ENCODE measurements at places on chromosomes 2 and 18.

DNA sequence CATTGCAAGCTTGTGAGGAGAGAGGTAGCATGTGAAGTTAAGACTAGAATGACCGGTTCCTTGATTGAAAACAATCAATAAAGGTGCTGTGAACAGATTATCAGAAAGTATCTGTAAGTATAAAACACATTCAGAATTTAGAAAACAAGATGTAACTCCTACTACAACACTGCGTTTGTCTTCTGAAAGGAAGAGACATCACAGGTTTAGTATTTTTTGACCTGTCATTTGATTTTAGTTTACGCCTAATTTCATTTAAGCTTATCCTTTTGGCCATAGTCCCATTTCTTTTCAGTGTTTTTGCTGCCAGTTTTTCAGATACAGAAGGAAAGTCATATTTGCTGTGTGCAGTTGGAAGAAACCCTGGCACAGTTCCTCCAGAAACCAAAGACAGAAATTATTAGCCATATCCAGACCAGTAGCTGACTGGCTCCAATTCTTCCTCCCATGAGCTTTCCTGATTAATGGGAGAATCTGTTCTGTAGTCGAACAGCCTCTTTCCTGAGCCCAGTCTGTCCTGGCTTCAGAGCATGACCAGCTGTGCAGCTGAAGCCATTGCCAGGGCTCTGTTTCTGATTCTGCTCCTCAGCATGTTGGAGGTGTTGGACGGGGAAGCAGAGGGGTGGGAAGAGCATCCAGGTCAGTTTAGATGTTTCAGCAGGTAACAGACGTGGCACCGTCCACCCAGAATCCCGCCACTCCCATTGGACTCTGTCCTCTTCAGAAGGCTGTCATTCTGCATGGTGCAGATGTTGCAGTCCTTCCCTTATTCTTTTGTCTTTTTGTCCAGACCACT lies 61.0 kb downstream of the CRIM1 start:
- no peak for DNase-seq

GRCh38 chr2:216031960-216032689 lies 18.8 kb upstream of the MREG start:
- DNase-seq: no peak

- no peak for DNase-seq
These were observed 251.8 kb downstream of the ZEB2 start for GRCh38 chr2:144268036-144268678.

DNA sequence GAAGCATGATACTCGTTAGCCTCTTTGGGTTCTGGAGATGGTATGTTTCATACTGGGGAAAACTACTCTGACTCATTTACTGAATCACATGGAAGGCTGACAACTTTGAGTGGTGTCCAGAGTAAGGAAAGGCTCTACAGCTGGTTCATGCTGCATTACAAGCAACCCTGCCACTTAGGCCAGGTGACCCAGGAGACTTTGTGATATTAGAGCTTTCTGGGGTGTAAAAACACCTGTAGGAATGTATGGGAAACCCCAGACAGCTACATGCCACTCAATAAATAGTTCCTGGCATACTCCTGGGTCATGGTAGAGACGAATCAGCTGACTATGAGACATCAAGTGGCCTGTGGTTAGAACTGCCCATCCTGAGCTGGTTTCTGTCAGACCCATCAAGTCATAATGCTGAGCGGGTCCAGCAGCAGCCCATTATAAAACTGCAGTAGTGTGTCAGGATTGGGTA lies 21.3 kb upstream of the TCF7L1 start:
- DNase-seq: no peak

DNA sequence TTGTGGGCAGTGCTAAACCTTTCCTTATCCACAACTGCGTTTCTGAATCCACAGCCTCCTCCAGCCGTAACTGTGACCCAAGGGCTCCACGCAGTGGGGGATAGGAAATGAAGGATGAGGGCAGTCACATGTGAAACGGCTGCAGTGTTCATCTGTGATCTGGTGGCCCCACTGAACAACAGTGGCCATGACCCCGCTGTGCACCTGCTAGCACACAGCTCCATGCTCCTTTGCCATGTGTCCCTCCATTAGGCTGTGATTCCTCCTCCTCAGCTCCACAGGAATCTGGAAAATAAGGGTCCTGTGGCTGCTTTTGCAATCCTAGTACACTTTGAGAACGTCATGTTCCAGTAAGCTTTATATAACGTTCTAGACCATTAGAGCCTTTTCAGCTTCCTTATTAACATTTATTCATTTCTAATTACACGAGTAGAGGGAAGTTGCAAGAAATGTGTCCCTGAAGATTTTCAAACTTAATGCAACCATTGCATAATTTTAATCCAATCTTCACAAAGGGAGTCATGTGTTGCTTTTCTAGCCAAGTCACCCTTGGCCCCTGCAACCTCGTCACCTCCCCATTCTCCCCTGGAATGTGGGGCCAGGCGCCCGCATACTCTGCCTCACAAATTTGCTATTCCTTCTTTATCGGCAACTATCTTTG lies 7.1 kb upstream of the NAPG start:
- DNase-seq: no peak

DNA sequence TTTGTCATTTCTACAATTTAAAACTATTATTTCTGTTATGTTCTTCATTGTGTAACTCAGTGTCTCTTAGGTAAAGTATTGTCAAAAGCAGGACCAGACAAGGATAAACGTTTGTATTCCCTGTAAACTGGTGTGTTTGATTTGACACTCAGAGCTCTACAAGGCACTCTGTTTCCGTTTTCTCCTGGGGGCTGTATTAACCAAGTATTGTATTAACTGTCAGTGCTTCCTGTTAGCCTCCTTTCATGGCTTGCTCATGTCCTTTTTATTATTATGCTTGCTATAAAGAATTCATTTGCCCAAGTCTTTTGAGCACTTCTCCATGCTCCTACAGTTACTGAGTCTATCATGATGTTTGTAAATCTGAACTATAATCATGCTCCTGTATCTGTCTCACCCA lies 323.7 kb downstream of the LPIN1 start:
- no peak for DNase-seq

DNA sequence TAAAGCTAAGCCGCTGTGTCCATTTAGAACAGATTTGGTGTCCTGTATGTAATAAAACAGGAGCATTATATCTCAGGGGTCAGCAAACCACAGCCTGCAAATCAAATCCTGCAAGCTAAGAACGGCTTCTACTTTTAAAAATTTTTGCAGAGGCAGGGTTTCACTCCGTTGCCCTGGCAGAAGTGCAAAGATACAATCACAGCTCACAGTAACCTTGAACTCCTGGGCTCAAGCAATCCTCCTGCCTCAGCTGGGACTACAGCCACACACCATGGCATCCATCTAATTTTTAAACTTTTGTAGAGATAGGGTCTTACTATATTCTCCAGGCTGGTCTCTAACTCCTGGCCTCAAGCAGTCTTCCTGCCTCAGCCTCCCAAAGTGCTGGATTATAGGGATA lies 28.6 kb upstream of the NPC1 start:
- no peak for DNase-seq

DNA sequence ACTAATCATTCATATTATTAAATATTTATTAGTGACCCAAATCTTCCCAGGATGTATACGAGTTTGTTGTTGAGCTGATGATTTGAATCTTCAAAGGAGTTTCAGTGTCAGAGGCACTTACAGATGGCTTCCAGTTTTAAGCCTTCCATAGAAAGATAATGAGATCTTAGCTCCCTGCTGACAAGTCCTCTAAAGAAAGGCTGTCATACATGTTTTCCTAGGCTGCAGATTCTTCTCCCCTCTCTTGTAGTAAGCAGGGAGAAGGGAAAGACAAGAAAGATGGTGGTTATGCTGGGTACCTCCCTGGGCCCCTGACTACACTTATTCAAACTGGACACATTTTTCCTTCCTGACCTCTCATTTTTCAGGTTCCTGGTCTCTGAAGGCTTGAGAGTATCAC lies 8.1 kb upstream of the GAREM1 start:
- DNase-seq: no peak

GRCh38 chr2:205539603-205540002 lies 142.7 kb upstream of the NRP2 start:
- DNase-seq: no peak

Data from central memory CD8-positive, alpha-beta T cell (primary cell).